ENCODE measurements at places on chromosomes 11 and 22.

- DNase-seq = no peak
These were observed 31.7 kb upstream of the P2RY2 start for GRCh38 chr11:73186294-73186850.

- no peak for DNase-seq
These were observed 79.4 kb downstream of the ZC3H12C start for GRCh38 chr11:110172468-110173065.

GRCh38 chr11:85709941-85710702, 24.1 kb upstream of the CCDC89 start:
- DNase-seq = no peak

DNA sequence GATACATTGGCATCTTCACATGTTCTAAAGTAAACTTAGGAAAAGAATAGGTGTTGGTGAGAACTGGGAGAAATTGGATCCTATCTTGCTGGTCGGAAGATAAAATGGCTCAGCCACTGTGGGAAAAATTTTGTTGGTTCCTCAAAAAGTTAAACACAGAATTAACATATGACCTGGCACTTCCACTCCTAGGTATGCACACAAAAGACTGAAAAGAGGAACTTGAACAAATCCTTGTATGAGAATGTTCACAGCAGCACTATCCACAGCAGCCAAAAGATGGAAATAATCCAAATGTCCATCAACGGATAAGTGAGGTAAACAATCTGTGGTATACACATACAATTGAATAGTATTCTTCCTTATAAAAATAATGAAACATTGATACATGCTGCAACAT, 4.8 kb upstream of the TPH1 start:
- no peak for DNase-seq

DNA sequence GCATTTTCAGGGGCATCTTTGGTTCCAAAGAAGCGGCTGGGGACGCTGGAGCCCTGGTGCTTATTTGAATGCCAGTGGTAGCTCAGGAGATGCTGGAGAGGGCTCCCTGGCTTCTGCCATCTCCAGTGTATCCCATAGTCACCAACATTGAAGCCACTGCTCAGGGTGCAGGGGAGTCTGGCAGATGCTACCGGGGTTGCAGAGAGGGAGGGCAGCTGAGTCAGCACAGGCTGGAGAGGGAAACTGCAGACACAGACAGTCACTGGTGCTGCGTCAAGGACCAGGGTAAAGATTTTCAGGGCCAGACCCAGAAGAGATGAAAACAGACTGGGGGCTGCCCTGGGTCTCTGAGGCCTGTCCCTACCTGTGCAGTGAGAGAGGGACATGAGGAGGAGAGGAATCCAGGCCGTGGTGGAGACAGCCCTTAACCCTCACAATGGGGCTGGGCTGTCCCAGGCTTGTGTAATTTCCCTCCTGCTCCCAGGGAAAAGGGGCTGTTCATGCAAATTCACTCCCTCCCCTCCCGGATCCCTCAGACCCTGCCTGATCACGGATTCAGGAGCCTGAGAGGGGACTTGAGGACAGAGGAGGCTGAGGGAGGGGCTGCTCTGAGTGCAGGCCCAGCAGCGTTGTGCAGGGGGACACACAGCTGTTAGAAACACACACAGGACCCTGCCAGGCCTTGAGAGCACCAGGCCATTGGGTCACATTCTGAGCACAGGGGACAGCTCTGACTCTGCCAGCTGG, 126.9 kb upstream of the GRK3 start:
- DNase-seq = no peak

GRCh38 chr11:35418282-35419183, 825 bp downstream of the SLC1A2 start:
- DNase-seq = no peak

DNA sequence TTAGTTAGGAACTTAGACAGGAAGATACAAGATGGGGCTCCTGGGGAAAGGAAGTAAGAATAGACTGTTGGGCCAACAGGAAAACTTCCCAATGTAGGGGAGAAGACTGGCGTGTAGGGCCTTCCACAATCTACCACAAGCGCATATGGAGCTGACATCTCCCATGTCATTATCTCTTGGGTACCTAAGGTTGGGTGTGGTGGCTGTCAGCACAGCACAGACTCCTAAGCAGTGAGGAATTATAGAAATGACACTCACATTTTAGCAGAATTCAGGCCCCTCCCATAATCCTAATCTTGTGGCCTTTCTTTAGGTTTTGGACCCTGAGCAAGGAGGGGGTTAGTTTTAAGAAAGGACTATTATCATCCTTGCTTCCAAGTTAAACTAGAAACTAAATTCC, 11.6 kb downstream of the TRIM21 start:
- no peak for DNase-seq
